ENCODE measurements at places on chromosomes 13 and 19. TPM values are rescaled to one million over a fixed set of nuclear protein-coding genes. Genes with fewer than 3 reads are reported as not detected.

Gene ZNF222
- total RNA-seq = 12.0 TPM

Gene ZNF430
- total RNA-seq = 18.2 TPM

Gene TECR
- 12.0 TPM for total RNA-seq

Gene TMEM145
- 54.6 TPM for total RNA-seq

Gene CGB8
- not detected for total RNA-seq

Gene SIGLEC11
- under 0.01 TPM for total RNA-seq

Data from temporal lobe (tissue), 4 donors.